ENCODE measurements at places on chromosomes 3 and 15.
A peak's percentile ranks its signal among the peaks of the same experiment; 100 is the strongest.

GRCh38 chr3:6125520-6125919 lies 735.4 kb upstream of the GRM7 start:
- DNase-seq = no peak

GRCh38 chr3:196677931-196678330 lies 34.1 kb downstream of the CEP19 start:
- no peak for DNase-seq

GRCh38 chr3:4505688-4506558 lies 12.8 kb downstream of the ITPR1 start:
- DNase-seq = no peak

GRCh38 chr15:47726399-47726823 lies 9.1 kb downstream of the SEMA6D start:
- peak; percentile 24 for DNase-seq

- DNase-seq = no peak
Observed at GRCh38 chr3:5082789-5083115, 39.3 kb upstream of the ARL8B start.

- peak; percentile 6 for DNase-seq
Observed at GRCh38 chr3:116449546-116450350, 4.5 kb upstream of the LSAMP start.

- no peak for DNase-seq
Observed at GRCh38 chr3:72169561-72170472, 384.9 kb upstream of the PROK2 start.

- DNase-seq = no peak
Observed at GRCh38 chr15:40493089-40493840, 22.5 kb downstream of the CHST14 start.

DNA sequence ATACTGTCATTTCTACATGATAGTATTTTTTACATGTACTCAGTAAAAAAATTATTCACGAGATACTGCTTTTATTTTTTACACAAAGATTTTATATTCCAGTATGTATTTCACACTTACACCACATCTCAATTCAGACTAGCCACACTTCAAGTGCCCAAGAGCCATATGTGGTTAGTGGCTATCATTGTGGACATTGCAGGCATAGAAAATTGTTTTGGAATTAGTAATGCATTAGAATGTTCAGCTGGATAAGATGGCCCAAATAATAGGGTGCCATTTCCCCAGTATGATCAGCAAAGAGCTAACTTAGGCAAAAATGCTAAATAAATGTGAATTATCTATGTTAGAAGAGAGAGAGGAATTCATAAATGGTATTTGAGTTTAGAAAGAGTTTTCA lies 203.8 kb upstream of the MCTP2 start:
- no peak for DNase-seq

- DNase-seq = no peak
Observed at GRCh38 chr3:31253782-31254181, 278.9 kb upstream of the STT3B start.

DNA sequence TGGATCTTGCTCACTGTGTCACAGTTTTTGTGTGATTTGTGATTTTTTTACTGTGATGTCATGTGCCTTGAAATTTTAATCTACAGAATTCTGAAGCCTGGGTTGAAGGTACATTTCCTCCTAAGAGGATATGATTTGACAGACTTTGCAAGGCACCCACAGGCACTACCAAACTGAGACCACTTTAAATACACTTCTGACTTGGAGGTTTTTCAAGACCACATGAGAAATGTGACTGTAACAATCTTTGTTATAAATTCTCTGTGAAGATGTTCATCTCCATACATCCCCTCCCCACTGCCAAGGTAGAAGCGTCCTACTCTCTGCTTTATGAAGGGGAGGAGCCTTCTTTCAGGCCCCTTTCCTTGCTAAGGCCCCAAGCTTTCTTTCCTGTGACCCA lies 22.8 kb downstream of the UBXN7 start:
- no peak for DNase-seq

GRCh38 chr3:2392981-2393380 lies 294.3 kb downstream of the CNTN4 start:
- no peak for DNase-seq

DNA sequence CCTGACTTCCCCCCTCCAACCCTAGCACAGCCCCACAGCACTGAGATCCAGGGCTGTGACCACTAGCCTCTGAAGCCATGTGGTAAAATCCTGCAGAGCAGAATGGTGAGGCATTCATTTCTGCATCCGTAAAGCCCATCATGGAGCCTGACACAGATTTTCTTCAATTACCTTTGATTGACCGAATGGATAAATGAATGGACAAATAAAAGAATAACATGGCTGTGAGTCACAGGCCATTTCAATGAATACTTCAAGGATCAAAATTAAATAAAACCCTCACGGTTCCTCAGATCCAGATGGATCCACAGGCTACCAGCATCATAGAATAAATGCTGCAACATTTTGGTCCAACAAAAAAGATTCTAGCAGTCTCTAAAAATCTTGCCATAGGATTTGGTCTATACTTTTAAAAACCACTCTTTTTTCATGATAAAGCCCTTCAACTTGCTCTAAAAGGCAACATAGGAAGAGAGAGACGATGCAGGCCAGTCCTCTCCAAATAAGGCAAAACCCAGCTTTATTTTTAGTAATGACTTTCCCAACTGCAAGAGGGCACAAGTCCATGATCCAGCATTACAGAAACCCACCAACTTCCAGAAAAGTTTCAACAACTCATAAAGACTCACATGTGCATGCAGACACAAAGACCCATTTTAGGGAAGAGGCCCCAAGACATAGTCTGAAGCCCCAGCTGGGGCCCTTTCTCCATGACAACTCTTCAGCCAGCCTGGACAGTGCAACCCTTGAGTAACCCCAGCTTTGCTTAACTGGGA lies 52.4 kb upstream of the MRPS22 start:
- no peak for DNase-seq

- no peak for DNase-seq
Observed at GRCh38 chr3:25665315-25666280, 891 bp upstream of the TOP2B start.

GRCh38 chr15:66216806-66217205 lies 36.7 kb downstream of the MEGF11 start:
- DNase-seq = no peak

DNA sequence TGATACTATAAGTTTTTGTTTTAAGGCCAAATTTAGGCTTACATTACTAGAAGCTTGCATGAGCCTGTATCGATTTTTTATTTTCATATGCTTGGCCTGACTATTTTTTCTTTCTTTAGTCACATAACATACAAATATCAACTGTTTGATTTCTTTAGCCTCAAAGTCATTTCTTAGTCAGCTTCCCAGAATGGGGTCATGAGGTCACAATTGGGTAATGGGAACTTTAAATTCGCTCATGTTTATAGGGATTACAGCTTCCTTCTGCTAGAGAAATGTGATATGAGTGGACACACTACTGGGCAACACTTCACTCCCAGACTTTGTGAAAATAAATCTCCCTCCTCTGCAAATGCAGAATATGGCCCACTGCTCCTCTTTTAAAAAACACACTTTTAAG lies 9.1 kb upstream of the TIPARP start:
- DNase-seq = no peak

GRCh38 chr15:44698641-44699040 lies 12.5 kb downstream of the PATL2 start:
- no peak for DNase-seq

DNA sequence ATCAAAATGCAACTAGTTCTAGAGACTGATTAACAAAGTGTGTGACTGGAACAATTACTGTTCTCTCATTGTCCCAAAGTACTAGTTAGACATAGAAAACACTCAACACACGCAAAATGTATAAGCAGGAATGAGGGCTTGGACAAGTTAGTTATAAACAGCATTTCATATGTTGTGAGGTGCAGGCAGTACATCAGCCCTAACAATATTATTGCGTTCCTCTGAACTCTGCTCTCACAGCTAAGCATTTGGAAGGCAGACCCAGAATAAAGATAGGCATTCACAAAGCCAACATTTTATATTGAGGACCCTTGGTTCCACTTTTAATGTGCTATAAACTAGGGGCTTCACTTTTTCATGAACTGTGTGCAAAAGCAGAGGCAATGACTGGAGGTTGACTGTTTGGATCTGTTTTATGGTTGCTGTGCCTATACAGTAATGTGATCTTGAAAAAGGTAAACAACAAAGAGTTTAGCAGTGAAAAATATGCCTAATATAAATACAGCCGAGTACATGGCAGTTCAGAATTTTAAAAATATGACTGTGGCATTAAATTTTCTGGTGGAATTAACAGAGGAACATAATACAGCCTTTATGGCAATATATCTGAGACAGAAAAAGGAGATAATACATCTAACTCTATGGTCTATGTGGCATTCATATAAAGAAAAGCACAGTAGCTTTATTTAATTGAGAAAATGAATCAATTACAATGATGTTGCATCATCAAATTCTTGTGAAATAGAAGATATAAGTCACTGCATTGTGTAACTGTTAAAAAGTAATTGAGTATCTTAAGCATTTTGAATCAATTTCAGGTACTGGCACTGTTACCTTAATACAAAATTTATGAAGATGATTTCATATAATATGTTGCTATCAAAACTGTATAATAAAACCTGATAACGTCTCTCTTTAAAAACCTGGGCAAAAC lies 80.0 kb upstream of the SKOR1 start:
- no peak for DNase-seq

DNA sequence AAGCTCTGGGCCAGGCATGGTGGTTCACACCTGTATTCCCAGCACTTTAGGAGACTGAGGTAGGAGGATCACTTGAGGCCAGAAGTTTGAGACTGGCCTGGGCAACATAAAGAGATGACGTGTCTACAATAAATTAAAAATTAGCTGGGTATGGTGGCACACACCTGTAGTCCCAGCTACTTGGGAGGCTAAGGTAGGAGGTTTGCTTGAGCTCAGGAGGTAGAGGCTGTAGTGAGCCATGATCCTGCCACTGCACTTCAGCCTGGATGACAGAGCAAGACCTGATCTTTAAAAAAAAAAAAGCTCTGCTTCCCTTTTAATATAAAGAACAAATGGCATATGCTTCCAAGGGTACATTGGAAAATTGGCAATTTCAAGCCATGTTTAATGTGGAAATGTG lies 46.7 kb downstream of the FNDC3B start:
- DNase-seq = no peak

DNA sequence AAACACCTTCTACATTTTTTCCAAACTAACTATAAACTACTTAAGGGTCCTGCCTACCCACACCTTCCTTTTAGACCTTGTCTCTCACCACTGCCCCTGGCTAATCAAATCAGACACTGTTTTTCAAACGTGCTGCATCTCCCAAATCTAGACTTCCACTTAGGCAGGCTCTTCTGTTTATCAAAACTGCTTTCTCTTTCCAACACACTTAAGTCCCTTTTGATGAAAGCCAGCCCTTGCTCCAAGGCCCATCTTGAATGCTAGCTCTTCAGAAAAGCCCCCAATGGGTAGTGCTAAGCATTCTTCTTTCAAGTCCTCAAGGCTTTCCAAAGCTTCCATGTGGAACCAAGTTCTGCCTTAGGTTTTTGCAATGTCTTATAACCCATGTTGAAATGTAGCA lies 888.3 kb downstream of the TUSC7 start:
- DNase-seq = no peak

DNA sequence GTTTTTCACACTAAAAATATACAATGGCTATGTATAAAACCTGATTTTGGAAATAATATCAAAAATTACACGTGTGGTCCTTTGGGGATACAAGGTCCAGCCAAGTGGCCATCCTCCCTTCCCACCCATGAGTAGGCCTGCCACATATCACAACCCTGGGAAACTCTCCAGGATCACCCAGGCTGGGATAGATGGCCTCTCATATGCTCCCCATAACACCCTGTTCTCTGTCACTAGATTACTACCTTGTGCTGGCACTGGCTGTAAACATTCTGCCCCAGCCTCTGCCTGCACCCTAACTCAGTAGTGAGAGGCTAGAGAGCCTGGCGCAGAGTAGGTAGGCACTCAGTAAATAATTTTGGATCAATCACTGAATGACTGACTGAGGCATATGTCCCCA lies 52.1 kb downstream of the CLDN18 start:
- DNase-seq = no peak

- DNase-seq = no peak
Observed at GRCh38 chr15:52185151-52185561, 6.0 kb downstream of the GNB5 start.

GRCh38 chr3:8438507-8439079 lies 63.0 kb upstream of the LMCD1 start:
- no peak for DNase-seq

GRCh38 chr3:159356606-159357005 lies 554.8 kb downstream of the MFSD1 start:
- peak; percentile 8 for DNase-seq

- DNase-seq = no peak
Observed at GRCh38 chr15:71387810-71388209, 272.5 kb downstream of the THSD4 start.

DNA sequence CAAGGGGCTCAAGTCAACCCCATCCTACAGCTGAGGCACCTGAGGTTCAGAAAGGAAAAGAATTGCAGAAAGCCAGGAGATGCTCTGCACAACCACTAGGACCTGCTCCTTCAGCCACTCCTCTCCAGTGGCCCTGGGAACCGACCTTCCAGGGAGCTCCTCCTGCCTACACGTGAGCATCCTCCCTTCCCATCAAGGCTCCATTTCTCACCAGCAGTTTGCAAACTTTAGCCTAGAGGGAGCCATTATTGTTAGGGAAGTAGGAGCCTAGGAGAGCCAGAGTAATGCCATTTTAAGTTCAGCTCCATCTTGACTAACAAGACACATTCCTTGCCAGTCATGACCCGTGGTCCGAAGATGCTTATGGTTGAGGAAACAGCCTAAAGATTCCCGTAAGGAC lies 11.2 kb upstream of the CHCHD6 start:
- no peak for DNase-seq

GRCh38 chr3:56303487-56303886 lies 164.8 kb downstream of the ERC2 start:
- peak; percentile 71 for DNase-seq

DNA sequence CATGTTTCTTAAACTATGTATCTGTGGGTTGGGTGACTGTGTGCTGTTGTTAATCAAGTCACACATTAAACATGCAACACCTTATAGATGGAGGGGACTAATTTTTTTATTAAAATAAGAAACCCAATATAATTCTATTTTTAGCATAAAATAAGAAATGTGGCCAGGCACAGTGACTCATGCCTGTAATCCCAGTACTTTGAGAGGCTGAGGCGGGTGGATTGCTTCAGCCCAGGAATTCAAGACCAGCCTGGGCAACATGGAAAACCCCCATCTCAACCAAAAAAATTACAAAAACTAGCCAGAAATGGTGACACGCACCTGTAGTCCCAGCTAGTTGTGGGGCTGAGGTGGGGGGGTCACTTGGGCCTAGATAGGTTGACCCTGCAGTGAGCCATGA lies 1021.0 kb downstream of the EPHA3 start:
- DNase-seq = no peak

- no peak for DNase-seq
Observed at GRCh38 chr15:42402455-42403205, 43.3 kb downstream of the CAPN3 start.

- peak; percentile 52 for DNase-seq
Observed at GRCh38 chr3:156417559-156418132, 137.3 kb downstream of the SSR3 start.

DNA sequence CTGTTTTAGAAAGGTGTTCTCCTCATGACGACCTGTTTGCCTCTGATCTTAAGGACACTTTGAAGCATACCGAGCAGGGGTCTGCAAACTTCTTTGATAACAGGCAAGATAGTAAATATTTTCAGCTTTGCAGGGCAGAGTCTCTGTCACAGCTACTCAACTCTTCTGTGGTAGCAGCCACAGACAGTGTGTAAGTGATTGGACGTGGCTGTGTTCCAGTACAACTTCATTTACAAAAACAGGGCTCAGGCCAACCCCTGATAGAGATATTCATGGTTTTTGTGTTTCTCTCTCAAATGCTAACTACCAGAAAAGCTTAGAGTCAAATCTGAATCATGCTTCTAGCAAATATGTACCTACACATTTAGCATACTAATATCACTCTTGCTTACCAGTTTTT lies 51.5 kb downstream of the TGFBR2 start:
- peak; percentile 42 for DNase-seq

All from tongue (tissue), 3 donors.